Purkinje cell (primary cell): ENCODE measurements at places on chromosomes 2 and 18. TPM values are rescaled to one million over a fixed set of nuclear protein-coding genes. Genes with fewer than 3 reads are reported as not detected.

The TWIST2 gene
- not detected in 2 replicates for polyA plus RNA-seq

The TUBA4B gene
- not detected in 2 replicates for polyA plus RNA-seq

The STPG4 gene
- 0.56 TPM in 1 of 2 replicates, not detected in the other for polyA plus RNA-seq

The UPP2 gene
- 0.75 and 0.90 TPM in 2 replicates for polyA plus RNA-seq

The LINC00305 gene
- not detected in 2 replicates for polyA plus RNA-seq

The RAB6C gene
- polyA plus RNA-seq: 2.8 TPM in 1 of 2 replicates, not detected in the other

The CARF gene
- polyA plus RNA-seq: 1.9 and 9.8 TPM in 2 replicates

The TRMT61B gene
- polyA plus RNA-seq: 24.3 and 33.8 TPM in 2 replicates
